ENCODE measurements at places on chromosomes 16 and 17.

DNA sequence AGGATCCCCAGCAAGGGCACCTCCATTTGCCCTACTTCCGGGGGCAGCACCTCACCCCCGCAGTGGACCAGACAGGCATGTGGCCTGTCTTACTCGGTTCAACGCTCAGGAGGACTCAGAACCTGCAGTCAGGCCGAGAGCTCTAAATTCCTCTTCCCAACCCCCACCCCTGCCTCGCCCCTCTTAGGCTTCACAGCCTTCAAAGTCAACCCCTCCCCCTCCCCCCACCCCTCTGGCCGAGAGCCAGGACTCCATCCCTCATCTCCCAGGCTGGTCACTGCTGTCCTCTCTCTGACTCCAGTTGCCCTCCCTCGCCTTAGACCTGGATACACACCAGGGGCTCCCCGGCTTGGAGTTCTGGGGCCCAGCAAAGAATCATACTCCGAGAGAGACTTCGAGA, 8.1 kb upstream of the HS3ST6 start:
- DNase-seq, result no peak

- DNase-seq, result no peak
Measured at GRCh38 chr17:75116737-75117136, 7.0 kb downstream of the ARMC7 start.

DNA sequence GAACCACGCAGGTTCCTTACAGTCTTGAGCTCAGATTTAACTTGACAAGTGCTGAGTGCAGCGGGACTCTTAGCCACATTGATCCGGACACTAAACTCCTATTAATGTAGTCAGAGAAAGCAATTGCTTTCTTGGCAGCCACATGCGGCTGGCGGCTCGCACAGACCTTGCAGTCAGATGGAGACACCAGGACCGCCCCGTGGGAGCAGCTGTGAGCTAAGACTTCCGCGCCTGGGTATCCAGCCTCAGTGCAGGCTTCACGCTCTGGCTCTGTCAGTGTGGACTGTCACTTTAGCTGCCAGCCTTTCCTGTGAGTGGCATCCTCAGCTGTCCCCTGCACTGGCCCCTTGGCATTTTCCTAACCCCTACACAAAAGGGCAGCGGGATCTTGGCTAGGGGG, 80.9 kb upstream of the NLRP1 start:
- DNase-seq, result no peak

GRCh38 chr17:72413077-72414031, 292.5 kb downstream of the SOX9 start:
- DNase-seq, result no peak

- no peak for DNase-seq
Measured at GRCh38 chr17:40366076-40366860, 1.7 kb upstream of the GJD3 start.

GRCh38 chr17:43018932-43019331, 3.3 kb downstream of the VAT1 start:
- DNase-seq, result no peak
